ENCODE measurements at places on chromosomes 7 and 10. TPM values are rescaled to one million over a fixed set of nuclear protein-coding genes. Genes with fewer than 3 reads are reported as not detected.

DNA sequence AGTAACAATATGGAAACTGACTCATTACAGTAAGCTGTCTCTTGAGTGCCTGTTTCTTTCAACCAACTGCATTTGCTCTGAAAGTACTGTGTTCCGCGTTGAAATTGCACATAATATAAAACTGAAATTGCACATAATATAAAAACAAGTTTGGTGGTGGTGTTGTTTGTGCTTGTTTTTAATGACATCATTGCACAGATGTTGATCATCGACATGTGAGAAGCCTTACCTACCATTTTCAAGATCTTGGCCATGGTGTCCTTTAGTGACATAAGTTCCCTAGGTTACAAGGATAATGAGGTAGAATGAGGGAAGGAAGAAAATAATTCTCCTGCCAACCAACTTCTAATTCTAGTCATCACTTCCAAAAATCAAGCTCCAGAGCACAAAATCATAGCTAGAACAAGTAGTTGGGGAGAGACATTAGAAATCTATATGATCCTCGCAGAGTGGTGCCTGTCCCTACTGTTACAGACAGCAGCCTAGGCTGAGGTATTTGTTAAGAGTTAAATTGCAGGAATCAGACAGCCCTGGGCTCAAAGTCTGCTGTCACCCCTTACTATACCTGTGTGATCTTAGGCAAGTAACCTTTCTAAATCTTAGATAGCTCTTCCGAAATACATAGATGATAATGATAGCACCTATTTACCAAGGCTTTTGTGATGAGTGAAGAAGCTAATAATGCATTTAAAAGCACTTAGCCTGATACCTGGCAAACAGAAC lies 29.3 kb downstream of the DOCK4 start:
- no peaks in the 10 kb centered on the region for H3K36me3 ChIP-seq
- peaks cover 39% of the 10 kb centered on the region for H3K4me1 ChIP-seq
- H3K4me3 ChIP-seq = no peak overlapping the region

NPTX2 gene
- not detected for total RNA-seq

DNA sequence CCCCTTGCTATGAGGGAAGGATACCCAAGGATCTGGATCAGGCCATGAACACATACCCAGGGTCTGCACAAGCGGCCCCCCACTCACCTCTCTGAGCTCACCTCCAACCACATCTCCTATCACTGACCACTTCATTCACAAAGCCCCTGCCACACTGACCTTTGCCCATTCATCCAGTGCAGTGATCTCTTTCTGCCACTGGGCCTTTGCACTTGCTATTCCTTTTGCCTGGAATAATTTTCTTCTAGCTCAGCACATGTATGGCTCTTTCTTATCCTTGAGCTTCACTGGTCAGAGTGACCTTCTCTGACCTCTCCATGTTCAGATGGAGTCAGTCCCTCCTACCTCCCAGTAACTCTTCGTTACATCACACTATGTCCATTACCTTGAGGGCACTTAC lies 48.3 kb downstream of the ADRA2A start:
- no peak overlapping the region for H3K4me3 ChIP-seq
- no peak overlapping the region for H3K27ac ChIP-seq
- H3K4me1 ChIP-seq = no peaks in the 10 kb centered on the region
- H3K27me3 ChIP-seq = peaks cover 1% of the 10 kb centered on the region
- H3K36me3 ChIP-seq = no peaks in the 10 kb centered on the region

DNA sequence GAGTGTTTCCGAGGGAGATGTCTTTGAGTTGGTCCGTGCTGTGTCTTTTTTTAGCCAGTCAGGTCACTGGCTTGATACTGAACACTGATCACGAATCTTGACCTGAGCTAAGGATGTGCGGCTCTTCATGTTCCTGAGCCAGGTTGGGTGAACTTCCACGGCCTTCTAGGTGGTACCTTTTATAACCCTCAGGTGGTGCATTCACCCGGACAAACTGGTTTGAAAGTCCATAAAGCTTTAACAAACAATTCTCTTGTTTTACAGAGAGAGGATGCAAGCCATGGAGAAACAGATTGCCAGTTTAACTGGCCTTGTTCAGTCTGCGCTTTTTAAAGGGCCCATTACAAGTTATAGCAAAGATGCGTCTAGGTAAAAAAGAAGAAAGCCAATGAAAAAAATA lies 229.5 kb downstream of the ARHGAP21 start:
- no peaks in the 10 kb centered on the region for H3K4me1 ChIP-seq
- H3K4me3 ChIP-seq = no peak overlapping the region
- DNase-seq = no peak
- no peak overlapping the region for H3K27ac ChIP-seq
- H3K36me3 ChIP-seq = peaks cover 29% of the 10 kb centered on the region

GRCh38 chr10:14904316-14904732 lies 25.7 kb downstream of the SUV39H2 start:
- H3K4me3 ChIP-seq = no peak overlapping the region
- H3K27ac ChIP-seq = no peak overlapping the region
- no peaks in the 10 kb centered on the region for H3K4me1 ChIP-seq
- peak; percentile 19 for DNase-seq
- H3K27me3 ChIP-seq = no peaks in the 10 kb centered on the region

DNA sequence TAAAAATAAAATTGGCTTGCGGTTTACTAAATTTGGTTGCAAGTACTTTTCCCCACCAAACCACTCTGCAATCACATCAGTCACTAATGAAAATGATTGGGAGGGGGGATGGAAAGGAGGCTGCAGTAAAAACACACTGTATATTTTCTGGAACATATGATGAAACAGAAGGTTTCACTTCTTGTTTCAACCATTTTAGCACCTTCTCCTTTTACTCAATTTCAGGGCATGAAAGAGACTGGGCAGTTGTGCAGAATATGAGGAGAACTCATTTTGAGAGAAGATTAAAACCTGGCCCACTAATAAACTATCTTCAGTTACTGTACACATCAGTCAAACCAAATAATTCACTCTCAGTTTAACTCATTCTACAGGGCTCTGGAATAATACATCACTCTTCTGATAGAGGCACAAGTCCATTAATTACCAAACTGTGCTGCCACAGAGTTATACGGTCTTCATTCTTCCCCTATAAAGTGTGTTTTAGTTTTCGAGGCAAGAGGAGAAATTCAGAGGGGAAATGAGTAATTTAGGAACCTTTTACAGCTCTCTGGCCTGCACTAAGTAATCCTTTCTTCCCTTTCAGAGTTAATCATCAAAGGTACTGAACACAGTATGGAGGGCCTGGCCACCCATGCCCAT lies 25.5 kb downstream of the JAZF1 start:
- no peak overlapping the region for H3K4me3 ChIP-seq
- H3K27me3 ChIP-seq = no peaks in the 10 kb centered on the region
- DNase-seq = no peak
- no peaks in the 10 kb centered on the region for H3K4me1 ChIP-seq
- no peak overlapping the region for H3K27ac ChIP-seq
- H3K36me3 ChIP-seq = no peaks in the 10 kb centered on the region

SH2D4B gene
- not detected for total RNA-seq

GRCh38 chr10:22791665-22792064 lies 77.3 kb upstream of the PIP4K2A start:
- H3K27me3 ChIP-seq = no peaks in the 10 kb centered on the region
- no peak overlapping the region for H3K27ac ChIP-seq
- no peak overlapping the region for H3K4me3 ChIP-seq
- H3K36me3 ChIP-seq = no peaks in the 10 kb centered on the region

GRCh38 chr7:37354656-37355131 lies 94.0 kb downstream of the ELMO1 start:
- no peak overlapping the region for H3K27ac ChIP-seq
- no peak for DNase-seq
- no peaks in the 10 kb centered on the region for H3K36me3 ChIP-seq

- H3K27me3 ChIP-seq = peaks cover 1% of the 10 kb centered on the region
- H3K27ac ChIP-seq = no peak overlapping the region
- no peaks in the 10 kb centered on the region for H3K36me3 ChIP-seq
- H3K4me1 ChIP-seq = no peaks in the 10 kb centered on the region
Measured at GRCh38 chr7:156196649-156197048, 384.4 kb upstream of the SHH start.

CALCR gene
- total RNA-seq = not detected

DNA sequence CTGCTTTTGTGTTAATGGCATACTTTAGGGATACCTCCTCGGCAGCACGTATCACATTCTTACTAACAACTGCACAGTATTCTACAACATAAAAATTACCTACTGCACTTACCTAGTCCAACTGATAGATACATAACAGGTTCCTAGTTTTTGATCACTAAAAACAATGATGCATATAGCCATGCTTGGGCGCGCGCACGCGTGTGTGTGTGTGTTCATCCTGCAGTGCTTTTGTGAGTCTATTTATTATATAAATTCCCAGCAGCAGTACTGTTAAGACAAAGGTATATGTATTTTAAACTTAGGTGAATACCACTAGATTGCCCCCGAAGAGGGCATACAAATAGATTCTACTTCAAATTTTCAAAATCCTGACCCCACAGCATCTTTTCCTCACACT lies 181.4 kb downstream of the ELMO1 start:
- no peak overlapping the region for H3K27ac ChIP-seq
- DNase-seq = no peak
- H3K4me1 ChIP-seq = no peaks in the 10 kb centered on the region
- no peak overlapping the region for H3K4me3 ChIP-seq
- H3K36me3 ChIP-seq = no peaks in the 10 kb centered on the region
- H3K27me3 ChIP-seq = no peaks in the 10 kb centered on the region

DNA sequence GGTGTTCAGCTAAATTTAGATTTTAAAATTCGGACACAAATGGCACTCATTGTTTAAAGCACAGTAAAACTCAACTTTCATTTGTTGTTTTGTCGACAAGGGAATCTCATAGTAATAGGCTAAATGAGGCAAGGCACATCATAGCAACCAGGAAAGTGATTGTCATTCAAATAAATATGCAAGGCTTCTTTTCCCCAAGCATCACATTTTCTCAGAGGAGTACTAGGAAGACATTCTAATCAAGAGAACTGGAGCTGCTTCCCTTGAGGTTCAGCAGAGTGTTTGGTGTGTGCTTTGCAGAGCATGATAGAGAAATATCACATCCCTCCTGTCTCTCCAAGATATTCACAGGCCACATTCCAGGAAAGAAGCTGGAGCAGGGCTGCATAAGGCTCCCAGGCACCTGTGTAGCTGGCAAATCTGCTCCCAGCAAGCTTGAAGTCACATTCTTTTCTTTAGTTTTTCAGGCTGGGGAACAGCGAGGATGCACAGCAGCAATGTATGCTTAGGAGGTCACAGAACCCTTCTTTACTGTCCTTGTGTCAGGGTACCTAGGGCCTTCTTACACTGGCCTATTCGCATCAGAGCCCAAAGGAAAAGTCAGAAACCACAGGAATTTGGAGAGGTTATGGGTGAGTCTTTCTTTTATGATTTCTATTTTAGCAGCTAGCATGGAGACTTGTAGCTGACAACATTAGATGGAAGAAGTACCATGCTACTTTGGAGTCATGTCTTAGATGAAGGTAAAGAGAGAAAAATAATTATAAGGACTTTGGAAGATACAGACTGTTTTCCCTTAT lies 95.9 kb upstream of the HDAC9 start:
- no peaks in the 10 kb centered on the region for H3K27me3 ChIP-seq
- H3K4me3 ChIP-seq = no peak overlapping the region
- no peak overlapping the region for H3K27ac ChIP-seq
- H3K36me3 ChIP-seq = no peaks in the 10 kb centered on the region
- H3K4me1 ChIP-seq = no peaks in the 10 kb centered on the region

FBXL13 gene
- total RNA-seq = 0.77 TPM

DNA sequence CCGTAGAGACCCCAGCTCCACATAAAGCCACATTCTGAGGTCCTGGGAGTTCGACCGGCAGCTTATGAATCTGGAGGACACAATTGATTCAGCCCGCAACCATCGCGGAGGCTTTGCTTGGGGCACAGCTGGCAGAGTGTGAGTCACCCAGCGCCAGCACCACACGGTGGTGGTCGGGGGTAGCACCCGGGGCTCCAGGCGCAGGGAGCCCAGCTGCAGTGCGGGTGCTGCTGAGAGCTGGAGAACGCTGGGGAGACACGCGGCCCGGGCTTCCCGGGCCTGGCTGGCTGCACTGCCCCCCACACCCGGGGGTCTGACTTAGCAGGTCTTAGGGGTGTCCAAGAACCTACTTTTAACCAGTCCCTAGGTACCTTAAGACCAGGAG lies 87.9 kb downstream of the PAXIP1 start:
- peaks cover 8% of the 10 kb centered on the region for H3K4me1 ChIP-seq
- no peaks in the 10 kb centered on the region for H3K36me3 ChIP-seq
- no peak for DNase-seq
- no peak overlapping the region for H3K4me3 ChIP-seq
- H3K27ac ChIP-seq = no peak overlapping the region
- peaks cover 28% of the 10 kb centered on the region for H3K27me3 ChIP-seq

DNA sequence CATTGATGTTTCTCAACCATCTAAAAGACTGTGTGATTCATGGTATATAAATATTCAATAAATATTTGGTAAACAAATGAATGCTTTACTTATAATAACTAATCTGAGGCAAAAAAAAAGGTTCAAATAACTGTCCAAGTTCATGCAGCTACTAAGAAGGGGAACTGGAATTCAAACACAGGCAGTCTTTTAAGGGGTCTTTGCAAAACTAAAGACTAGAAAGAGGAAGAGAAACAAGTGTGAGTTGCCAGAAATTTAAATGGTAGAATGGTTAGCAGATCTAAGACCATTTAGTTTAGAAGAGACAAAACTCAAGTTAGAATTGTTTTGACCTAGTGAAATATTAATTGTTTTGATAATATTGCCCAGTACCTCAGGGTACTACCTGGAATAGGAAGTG lies 642.0 kb upstream of the LRRN3 start:
- H3K27ac ChIP-seq = no peak overlapping the region
- no peak overlapping the region for H3K4me3 ChIP-seq
- no peaks in the 10 kb centered on the region for H3K27me3 ChIP-seq

NEUROD6 gene
- not detected for total RNA-seq

GRCh38 chr10:104589431-104589830 lies 51.7 kb upstream of the SORCS3 start:
- H3K27me3 ChIP-seq = peaks cover 18% of the 10 kb centered on the region
- no peaks in the 10 kb centered on the region for H3K4me1 ChIP-seq
- no peak for DNase-seq
- H3K4me3 ChIP-seq = no peak overlapping the region

DNA sequence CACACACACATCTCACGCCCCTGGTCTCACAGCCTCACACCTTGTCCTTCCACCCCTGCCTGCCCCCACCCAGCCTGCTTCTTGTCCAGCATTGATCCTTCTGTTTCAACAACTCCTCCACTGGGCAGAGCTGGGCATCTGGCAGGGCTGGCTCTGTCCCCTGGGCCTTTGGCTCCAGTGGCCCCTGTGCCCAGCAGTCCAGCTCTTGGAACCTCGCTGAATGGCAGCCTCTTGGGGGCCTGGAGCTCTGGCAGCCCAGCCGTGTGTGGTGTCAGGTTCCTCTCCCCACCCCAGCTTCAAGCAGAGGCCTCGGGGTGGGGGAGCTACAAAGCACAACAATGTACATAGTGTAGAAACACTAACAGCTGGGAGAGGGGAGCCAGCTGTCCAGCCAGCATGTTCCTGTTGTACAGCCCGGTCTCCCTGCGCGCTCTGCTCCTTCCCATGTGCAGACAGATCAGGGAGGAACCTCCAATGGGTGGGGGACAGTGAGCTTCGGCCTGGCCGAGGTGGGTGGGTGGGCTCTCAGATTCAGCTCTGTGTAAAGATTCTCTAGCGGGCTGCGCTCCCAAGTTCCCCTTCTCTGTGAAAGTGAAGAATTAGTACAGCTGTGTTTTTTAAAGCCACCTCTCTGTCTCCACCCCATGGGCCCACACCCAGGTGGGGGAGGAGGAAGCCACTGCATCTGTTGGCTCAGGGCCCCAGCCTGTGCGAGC lies 19.4 kb downstream of the ZMIZ2 start:
- no peak overlapping the region for H3K4me3 ChIP-seq
- H3K4me1 ChIP-seq = peaks cover 35% of the 10 kb centered on the region
- H3K27me3 ChIP-seq = no peaks in the 10 kb centered on the region
- H3K27ac ChIP-seq = peak overlapping the region; percentile 12
- peaks cover 40% of the 10 kb centered on the region for H3K36me3 ChIP-seq
